K562 (cell line): ENCODE measurements at places on chromosomes 7 and 10. TPM values are rescaled to one million over a fixed set of nuclear protein-coding genes. Genes with fewer than 3 reads are reported as not detected.

Gene NAT16
- not detected in 2 replicates for total RNA-seq

Gene MSMB
- not detected in 2 replicates for total RNA-seq

Gene COA1
- total RNA-seq, result 137 and 149 TPM in 2 replicates

Gene CHST12
- 17.3 and 19.8 TPM in 2 replicates for total RNA-seq

Gene FAM131B
- total RNA-seq, result 0.04 TPM in 2 replicates

Gene EIF4H
- total RNA-seq, result 408 and 416 TPM in 2 replicates

Gene TMEM229A
- total RNA-seq, result not detected in 2 replicates

Gene LIPK
- total RNA-seq, result not detected in 2 replicates

Gene CNPY1
- total RNA-seq, result not detected in 2 replicates

Gene TMEM270
- total RNA-seq, result not detected in 2 replicates

Gene CALML3
- not detected in 2 replicates for total RNA-seq

Gene CAV2
- total RNA-seq, result 36.4 and 38.3 TPM in 2 replicates

Gene SFRP4
- total RNA-seq, result not detected in 2 replicates

Gene SPDYE16
- 0.13 TPM in 1 of 2 replicates, not detected in the other for total RNA-seq
